ENCODE measurements at places on chromosomes 3 and 15. TPM values are rescaled to one million over a fixed set of nuclear protein-coding genes. Genes with fewer than 3 reads are reported as not detected.

SPATA12 gene
- total RNA-seq: not detected

CPNE9 gene
- not detected for total RNA-seq

FBXO40 gene
- total RNA-seq: 0.08 TPM

GAP43 gene
- 0.28 TPM for total RNA-seq

FAN1 gene
- 19.0 TPM for total RNA-seq

DUOXA1 gene
- total RNA-seq: 1.8 TPM

DNAJA4 gene
- 13.8 TPM for total RNA-seq

SI gene
- total RNA-seq: 0.83 TPM

CNTN4 gene
- total RNA-seq: 3.9 TPM
